ENCODE measurements at places on chromosomes 4 and X. TPM values are rescaled to one million over a fixed set of nuclear protein-coding genes. Genes with fewer than 3 reads are reported as not detected.

DNA sequence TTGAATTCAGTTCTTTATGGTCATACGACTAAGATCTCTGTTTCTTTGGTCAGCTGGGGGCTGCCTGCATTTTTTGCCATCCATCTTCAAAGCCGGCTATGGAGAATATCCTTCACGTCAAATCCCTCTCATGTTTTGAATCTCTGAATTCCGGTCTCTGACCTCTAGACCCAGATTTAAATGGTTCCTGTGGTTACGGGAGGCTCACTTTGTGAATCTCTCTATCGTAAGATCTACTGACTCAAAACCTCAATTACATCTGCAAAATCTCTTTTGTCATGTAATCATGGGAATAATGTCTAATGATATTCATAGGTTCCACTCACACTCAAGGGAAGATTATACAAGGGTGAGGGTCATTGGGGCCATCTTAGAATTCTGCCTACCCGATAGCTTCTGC, 5.7 kb upstream of the MPC1L start:
- no peaks in the 10 kb centered on the region for H3K36me3 ChIP-seq
- H3K4me3 ChIP-seq: no peak overlapping the region
- DNase-seq: no peak
- no peaks in the 10 kb centered on the region for H3K27me3 ChIP-seq
- no peak overlapping the region for H3K27ac ChIP-seq
- H3K4me1 ChIP-seq: no peaks in the 10 kb centered on the region

- H3K27ac ChIP-seq: no peak overlapping the region
- no peak overlapping the region for H3K4me3 ChIP-seq
- DNase-seq: no peak
- H3K4me1 ChIP-seq: no peaks in the 10 kb centered on the region
- no peaks in the 10 kb centered on the region for H3K27me3 ChIP-seq
Observed at GRCh38 chrX:29044423-29045184, 457.4 kb downstream of the IL1RAPL1 start.

TIMP1 gene
- 6.7 TPM for total RNA-seq

PDCL2 gene
- total RNA-seq: not detected

GRCh38 chrX:18394477-18394876, 30.9 kb upstream of the CDKL5 start:
- no peaks in the 10 kb centered on the region for H3K36me3 ChIP-seq
- no peaks in the 10 kb centered on the region for H3K4me1 ChIP-seq
- H3K27ac ChIP-seq: no peak overlapping the region
- no peak for DNase-seq
- H3K27me3 ChIP-seq: no peaks in the 10 kb centered on the region
